DND-41 (cell line): ENCODE measurements at places on chromosomes 11 and 22.

- H3K4me3 ChIP-seq: no peak overlapping the region
- H3K27ac ChIP-seq: no peak overlapping the region
- H3K4me1 ChIP-seq: no peaks in the 10 kb centered on the region
Observed at GRCh38 chr11:35678975-35679374, 16.4 kb downstream of the TRIM44 start.

DNA sequence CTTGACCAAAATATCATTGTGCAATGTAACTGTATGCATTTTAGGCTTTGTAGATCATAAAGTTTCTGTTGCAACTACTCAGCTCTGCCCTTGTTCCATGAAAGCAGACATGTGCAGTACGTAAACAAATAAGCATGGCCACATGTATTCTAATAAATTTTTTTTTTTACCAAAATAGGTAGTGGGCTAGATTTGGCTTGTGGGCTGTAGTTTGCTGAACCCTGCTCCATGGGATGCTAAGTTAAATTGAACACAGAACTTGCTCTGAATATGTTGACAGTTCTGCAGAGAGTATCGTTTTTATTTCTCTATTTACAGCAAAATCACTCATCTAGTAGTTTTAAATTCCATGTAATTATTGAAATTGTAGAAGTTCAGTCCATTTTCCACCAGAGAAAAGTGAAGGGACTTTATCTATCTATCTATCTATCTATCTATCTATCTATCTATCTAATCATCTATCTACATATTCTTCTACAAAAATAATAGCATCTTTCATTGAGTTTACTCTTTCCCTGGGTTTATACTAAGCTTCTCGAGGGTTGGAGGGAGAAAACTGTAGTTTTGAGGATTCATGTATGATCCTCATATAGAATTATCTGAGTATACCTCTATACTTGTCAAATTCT lies 9.5 kb upstream of the OOSP4A start:
- no peak overlapping the region for H3K27ac ChIP-seq
- no peaks in the 10 kb centered on the region for H3K36me3 ChIP-seq
- no peaks in the 10 kb centered on the region for H3K27me3 ChIP-seq
- H3K4me1 ChIP-seq: no peaks in the 10 kb centered on the region
- H3K4me3 ChIP-seq: no peak overlapping the region

GRCh38 chr11:16179676-16180075 lies 176.7 kb downstream of the SOX6 start:
- H3K4me1 ChIP-seq: no peaks in the 10 kb centered on the region
- no peaks in the 10 kb centered on the region for H3K36me3 ChIP-seq
- no peak overlapping the region for H3K4me3 ChIP-seq
- H3K27ac ChIP-seq: no peak overlapping the region
- no peaks in the 10 kb centered on the region for H3K27me3 ChIP-seq

GRCh38 chr11:10654811-10655150 lies 38.8 kb downstream of the IRAG1 start:
- peaks cover 2% of the 10 kb centered on the region for H3K27me3 ChIP-seq
- DNase-seq: no peak
- H3K4me1 ChIP-seq: no peaks in the 10 kb centered on the region
- no peak overlapping the region for H3K27ac ChIP-seq
- no peaks in the 10 kb centered on the region for H3K36me3 ChIP-seq
- no peak overlapping the region for H3K4me3 ChIP-seq

DNA sequence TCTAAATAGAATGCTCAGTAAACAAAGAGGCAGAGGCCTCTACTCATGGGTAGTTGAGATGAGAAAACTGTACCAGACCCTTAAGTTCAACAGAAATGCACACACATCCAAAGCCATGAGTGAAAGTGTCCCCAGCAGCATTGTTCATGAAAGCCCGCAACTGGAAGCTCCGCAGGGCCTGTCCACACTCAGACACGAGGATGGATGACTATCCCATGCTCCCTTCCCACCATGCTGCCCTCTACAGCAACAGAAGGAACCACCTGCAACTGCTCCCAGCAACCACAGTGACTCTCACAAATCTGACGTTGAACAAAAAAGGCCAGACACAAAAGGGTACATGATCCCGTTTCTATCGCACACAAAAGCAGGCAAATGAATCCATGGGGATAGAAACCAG lies 76.9 kb upstream of the ANO1 start:
- no peak for DNase-seq
- H3K4me3 ChIP-seq: no peak overlapping the region
- H3K27ac ChIP-seq: no peak overlapping the region
- H3K4me1 ChIP-seq: no peaks in the 10 kb centered on the region

DNA sequence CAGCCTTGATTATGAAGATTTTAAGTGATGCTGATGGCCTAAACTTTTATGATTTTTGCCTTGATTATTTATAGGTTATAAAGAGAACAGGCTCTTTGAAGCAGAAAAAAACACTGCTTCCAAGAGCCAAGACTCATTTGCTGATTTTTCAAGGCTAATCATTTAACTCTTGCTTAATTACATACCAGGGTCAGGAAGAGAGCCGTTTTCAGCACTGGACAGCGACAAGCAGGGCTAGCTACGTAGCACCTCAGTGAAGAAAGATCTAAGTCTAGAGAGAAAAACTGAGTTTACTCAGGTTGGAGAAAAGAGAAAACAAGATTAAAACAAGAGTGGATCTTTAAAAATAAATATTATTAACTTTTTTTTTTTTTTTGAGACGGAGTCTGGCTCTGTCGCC lies 615.4 kb upstream of the B3GAT1 start:
- H3K27ac ChIP-seq: no peak overlapping the region
- DNase-seq: peak; percentile 70
- H3K4me3 ChIP-seq: no peak overlapping the region

- H3K36me3 ChIP-seq: no peaks in the 10 kb centered on the region
- no peaks in the 10 kb centered on the region for H3K27me3 ChIP-seq
- no peak overlapping the region for H3K27ac ChIP-seq
Observed at GRCh38 chr11:31956310-31956709, 134.6 kb upstream of the RCN1 start.

DNA sequence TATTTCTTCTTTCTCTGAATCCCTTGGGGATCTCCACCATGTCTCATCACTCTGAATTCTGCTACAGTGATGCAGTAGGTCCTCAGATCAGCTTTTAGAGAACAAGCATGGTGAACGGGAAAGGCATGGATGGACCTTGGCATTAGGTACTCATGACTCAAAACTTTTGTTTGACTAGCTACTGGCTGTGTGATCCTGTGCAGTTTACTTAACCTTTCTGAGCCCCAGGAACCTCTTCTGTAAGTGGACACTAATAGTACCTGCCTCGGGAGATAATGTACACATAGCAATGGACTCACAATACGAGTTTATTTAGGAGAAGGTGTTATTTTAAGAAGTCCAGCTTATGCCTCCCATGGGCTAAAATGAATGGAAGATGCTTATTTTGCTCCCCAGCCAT lies 184.7 kb upstream of the TBCEL start:
- no peak overlapping the region for H3K27ac ChIP-seq
- no peak for DNase-seq
- no peaks in the 10 kb centered on the region for H3K36me3 ChIP-seq
- H3K4me3 ChIP-seq: no peak overlapping the region
- H3K27me3 ChIP-seq: peaks cover 4% of the 10 kb centered on the region
- H3K4me1 ChIP-seq: no peaks in the 10 kb centered on the region
